ENCODE measurements at places on chromosomes 11 and 22. TPM values are rescaled to one million over a fixed set of nuclear protein-coding genes. Genes with fewer than 3 reads are reported as not detected.

DNA sequence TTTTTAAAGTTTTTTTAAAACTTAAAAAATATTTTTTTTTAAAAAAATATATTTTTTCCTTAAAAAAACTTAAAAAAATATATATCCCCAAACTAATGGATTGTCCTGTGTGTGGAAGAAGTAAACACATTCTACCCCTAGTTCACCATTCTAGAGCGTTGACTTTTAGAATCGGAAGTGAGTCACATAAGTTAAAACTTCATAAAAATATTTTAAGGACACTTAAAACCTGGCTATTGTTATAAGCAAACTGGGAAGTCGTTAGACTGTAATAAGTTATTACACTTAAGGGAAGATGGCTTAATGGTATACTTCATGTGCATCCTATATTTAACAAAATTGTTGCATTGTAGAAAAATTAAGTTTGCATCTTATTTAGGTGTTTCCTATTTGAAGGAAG, 21.1 kb downstream of the FAM118B start:
- no peak for DNase-seq

DNA sequence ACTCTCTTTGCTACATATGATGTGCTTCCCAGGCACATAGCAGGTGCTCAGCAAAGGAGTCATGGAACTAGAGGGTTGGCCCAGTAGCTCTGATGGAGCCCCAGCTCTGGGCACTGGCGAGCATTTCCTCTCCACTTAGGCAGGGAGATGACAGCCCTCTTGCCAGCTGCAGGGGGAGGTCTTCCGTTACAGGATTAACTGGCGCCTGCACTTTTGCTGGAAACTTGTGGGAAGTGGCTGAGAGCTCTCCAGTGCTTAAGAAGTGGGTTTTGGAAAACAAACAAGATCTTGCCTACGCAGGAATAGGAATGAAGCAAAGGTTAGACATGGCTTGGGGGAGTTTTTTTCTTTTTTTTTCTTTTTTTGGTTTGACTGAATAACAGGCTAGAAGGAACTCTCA, 75.5 kb downstream of the MICAL2 start:
- no peak for DNase-seq

DNA sequence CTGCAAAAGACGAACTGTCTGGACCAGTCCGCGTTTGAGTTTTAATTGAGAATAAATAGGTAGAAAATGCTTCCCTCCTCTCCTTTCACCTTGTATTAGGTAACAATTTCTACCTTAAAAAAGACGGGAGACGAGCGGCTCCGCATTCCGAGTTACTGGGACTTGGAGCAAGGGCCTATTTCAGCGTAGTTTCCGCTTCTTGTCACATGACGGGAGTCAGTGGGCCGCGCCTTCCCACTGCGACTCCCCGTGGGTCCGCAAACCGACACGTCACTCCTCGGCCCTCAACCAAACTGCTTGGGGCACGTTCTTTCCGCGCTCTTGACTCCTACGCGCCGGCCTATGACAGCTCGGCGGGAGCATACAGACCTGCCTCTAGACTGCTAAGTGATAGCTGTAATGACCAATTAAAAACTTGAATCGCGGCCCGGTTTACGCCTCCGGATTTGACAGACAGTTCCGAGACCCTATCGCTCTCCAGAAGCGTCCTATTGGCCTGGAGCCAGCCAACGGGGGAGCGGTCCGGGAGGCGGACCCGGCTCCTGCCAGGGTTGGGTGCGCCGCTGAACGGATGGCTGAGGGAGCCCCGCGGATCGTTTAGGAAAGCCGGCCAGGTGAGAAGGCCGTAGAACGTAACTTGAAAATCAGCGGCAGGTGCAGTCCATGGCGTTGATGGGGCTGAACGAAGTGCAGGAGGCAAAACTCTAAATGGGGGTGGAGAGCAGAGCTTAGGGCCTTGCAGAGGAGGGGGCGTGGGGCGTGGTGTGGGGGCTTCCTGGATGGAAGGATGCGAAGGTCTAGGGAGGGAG, at the start of gene STT3A:
Gene STT3A (plus strand): TSS at position 548 of the 809 bp plus-strand sequence. CDS start 3,064 bp downstream, outside the sequence.
- DNase-seq, result peak; percentile 100

Gene TUBA8
- total RNA-seq, result 7.3 TPM

Gene OR52E8
- not detected for total RNA-seq

Gene APOA4
- total RNA-seq, result not detected

Gene DEUP1
- not detected for total RNA-seq

All from pulmonary artery endothelial cell (primary cell).